COLO829 (cell line): ENCODE measurements at places on chromosomes 6 and 20.

GRCh38 chr6:161168281-161168891 is 105.5 kb downstream of the AGPAT4 start:
- peak; percentile 32 for DNase-seq

- DNase-seq = no peak
These were observed 541.3 kb upstream of the MARCKS start for GRCh38 chr6:113315879-113316278.

GRCh38 chr20:48107560-48107959 is 322.3 kb upstream of the SULF2 start:
- no peak for DNase-seq

- no peak for DNase-seq
These were observed 45.3 kb downstream of the CDK19 start for GRCh38 chr6:110769923-110770322.

DNA sequence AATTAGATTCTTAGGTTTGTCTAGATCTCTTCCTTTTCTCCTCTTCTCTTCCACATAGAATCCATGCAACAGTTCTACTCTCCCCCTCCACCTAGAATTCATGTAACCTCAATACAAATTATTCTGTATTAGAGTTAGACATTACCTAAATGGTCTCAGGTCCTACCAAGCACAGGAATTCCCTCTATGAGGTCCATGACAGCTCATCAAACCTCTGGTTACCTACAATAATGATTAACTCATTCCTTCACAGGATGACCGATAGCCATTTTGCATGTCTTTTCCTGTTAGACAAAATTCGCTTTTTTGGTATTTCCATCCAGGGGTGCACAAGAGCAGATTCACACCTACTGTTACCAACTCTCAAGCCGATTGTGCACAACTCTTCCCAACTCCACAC is 27.4 kb upstream of the BMP2 start:
- DNase-seq = no peak

- DNase-seq = no peak
These were observed 2.1 kb upstream of the ABHD16B start for GRCh38 chr20:63859166-63859699.

GRCh38 chr6:168315596-168315995 is 4.0 kb downstream of the DACT2 start:
- DNase-seq = no peak

- no peak for DNase-seq
These were observed 149.8 kb upstream of the AKAP12 start for GRCh38 chr6:151089978-151090377.

- no peak for DNase-seq
These were observed 123.9 kb downstream of the CD83 start for GRCh38 chr6:14241255-14242070.

GRCh38 chr6:128784266-128784665 is 98.7 kb upstream of the LAMA2 start:
- no peak for DNase-seq

DNA sequence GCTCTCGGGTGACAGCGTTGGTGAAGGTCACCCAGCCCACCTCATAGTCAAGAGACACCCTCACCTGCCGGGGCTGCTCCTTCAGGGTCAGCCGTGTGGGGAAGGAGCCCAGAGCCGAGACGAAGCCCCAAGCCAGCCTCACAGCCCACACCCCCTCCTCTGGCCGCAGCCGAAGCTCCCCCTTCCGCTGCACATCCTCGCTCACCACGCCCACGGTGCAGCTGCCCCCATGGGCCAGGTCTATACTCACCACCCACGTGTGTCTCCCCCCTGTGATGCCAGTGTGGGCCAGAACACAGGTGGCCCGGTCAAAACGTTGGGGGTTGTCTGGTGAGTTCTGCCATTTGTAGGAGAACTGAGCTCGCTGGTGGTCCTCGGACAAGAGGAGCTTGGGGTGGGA is 7.0 kb downstream of the TRIM10 start:
- DNase-seq = no peak

GRCh38 chr20:25744261-25744660 is 47.6 kb upstream of the ZNF337 start:
- DNase-seq = peak; percentile 13

DNA sequence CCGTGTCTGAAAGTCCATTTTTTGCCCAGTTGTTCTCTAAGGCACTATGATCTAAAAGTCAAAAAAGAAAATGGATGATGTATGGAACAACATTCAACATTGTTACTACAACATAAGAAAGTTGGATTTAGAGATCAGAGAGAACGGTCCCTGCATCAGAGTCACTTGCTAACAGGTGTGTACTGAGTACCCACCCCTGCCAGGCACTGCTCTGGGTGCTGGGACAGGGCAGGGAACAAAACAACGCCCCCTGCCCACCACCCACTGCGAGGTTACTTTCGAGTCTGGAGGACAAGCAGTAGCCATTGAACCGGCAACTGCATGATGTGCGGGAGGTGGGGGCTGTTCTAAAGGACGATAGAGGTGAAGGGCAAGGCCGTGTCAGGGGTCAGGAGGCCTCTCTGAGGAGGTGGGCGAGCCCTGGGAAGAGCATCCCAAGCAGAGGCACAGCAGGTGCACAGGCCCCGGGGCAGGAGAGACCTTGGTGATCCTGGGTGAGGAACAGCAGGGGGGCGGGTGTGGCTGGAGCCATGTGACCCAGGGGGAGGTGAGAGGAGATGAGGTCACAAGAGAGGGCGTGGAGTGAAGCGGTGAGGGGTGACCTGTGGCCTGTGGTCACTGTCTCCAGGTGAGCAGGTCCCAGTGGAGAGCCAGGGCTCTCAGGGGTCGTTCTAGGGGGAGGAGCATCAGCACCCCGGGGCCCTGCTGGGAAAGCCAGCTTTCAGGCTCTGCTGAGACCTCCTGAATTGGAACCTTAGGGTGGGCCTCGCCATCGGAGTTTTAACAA is 197.5 kb upstream of the SULF2 start:
- no peak for DNase-seq

DNA sequence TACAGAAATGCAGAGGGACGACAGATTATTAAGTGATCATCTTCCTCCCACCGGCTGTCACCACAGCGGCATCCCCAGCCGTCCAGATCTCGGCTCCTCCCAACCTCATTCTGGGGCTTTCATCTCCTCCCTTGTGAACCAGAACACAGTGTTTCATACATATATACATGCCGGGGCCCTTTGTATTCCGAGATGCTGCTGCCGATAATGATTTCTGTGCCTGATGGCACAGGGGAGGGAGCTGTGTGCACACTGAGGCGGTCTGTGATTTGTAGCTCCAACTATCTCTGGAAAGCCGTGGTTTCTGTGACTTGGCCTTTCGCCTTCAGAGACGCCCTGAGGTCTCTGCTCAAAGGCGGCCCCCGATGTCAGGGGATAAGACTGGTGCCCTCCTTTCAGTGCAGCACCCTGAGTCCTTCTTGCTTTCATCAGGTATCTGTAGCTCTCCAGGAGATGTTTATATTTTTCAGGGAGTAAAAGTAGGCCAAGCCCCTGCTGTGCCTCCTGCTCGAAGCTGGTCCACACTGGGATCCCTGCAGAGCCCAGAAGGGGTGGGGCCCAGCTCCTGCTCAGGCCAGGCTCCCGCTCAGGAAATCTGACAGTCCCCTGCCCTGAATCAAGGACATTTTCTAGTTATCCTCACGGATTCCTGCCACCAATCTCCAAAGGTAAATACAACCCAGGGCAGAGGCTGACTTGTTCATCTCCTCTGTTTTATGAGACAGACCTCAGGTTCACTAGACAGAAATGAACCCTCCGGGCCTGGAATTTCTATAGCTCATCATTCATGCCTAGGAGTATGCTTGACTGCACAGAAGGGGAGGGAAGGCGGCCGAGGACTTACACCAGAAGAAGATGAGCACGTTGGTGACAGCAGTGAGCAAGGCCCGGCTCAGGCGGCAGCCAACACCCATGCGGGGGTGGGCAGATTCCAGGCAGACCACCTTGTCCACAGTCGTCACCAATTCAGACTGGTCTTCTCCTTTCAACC is 11.2 kb downstream of the LEMD2 start:
- no peak for DNase-seq

DNA sequence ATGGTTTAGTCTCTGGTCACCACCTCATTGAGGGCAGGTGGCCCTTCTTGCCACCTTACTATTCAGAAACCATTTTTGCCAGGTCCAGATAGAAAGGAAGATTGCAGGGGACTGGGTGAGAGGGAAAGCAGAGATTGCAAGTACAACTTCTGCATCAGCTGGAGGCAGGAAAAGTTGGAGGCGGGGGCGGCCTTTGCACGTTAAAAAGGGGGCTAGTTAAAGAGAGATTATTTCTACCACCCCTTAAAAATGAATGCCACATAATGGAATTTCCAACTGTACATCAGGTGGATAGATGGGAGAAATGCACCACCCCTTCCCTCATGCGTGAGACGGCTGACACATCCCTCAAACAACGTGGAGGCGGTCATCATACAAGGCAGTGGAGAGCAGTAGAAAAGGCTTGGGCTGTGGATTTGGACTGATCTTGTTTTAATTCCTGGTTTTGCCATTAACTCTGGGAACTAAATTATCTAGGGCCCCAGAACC is 95.4 kb upstream of the CNKSR3 start:
- no peak for DNase-seq

- no peak for DNase-seq
These were observed 60.7 kb upstream of the LAMA2 start for GRCh38 chr6:128822271-128822670.

- DNase-seq = no peak
These were observed 75.5 kb upstream of the CD2AP start for GRCh38 chr6:47402081-47402480.
